ENCODE measurements at places on chromosomes 5 and 9.

GRCh38 chr9:124392871-124393460, 22.3 kb downstream of the PSMB7 start:
- peak; percentile 96 for DNase-seq

DNA sequence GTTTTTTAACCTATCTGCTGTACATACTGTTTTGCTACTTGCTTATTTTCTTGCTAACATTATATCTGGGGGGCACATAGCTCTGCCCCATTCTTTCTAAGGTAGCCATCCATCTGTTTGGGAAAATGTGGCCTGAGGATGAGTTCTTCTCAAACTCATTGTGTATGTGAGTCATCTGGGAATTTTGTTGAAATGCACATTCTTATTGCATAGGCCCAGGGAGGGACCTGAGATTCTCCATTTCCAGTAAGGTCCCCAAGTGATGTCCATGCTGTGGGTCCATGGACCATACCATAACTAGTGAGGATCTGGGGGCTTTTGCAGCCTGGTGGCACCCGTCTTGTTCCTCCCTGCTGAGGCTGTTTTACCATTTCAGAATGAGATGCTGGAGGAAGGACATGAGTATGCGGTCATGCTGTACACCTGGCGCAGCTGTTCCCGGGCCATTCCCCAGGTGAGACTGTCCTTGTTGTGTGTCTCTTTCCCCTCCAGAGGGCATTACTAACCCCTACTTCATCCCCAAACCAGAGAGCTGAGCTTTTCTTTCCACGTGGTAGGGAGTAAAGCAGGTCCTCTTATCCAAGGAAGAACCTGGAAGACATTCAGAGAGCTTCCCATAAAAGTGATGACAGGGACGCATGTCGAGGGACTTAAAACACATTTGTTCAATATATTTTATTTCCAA, 28.6 kb downstream of the CYFIP2 start:
- no peak for DNase-seq

DNA sequence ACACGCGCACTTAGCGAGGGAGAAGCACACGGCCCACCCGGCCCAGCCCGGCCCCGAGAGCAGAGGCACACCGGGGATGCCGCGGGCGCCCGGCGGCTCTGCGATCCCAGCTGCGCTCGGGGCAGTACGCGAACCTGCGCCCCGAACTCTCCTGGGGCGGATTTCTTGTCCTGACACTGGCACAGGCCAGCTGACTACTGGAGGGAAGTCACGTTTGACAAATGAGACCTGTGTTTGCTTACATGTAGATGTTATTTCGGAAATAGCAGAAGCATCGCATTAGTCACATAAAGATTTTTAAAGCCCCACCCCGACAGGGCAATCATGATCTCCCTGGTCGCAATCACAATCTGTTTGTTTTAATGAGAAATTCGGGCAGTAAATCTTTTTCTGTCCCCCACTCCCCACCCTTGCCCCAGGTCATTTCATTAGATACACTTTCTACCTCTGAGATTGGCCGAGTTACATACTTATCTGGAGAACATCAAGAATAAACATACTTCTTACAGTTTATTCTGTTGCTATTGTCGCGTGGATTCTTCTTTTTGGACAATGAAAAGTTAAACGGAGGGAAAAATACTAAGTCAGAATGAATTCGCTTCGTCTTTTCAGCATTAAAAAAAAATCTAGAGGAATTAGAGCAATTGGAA, 518.9 kb downstream of the CTNND2 start:
- no peak for DNase-seq

- DNase-seq: no peak
Observed at GRCh38 chr5:38029397-38030065, 189.7 kb upstream of the GDNF start.

DNA sequence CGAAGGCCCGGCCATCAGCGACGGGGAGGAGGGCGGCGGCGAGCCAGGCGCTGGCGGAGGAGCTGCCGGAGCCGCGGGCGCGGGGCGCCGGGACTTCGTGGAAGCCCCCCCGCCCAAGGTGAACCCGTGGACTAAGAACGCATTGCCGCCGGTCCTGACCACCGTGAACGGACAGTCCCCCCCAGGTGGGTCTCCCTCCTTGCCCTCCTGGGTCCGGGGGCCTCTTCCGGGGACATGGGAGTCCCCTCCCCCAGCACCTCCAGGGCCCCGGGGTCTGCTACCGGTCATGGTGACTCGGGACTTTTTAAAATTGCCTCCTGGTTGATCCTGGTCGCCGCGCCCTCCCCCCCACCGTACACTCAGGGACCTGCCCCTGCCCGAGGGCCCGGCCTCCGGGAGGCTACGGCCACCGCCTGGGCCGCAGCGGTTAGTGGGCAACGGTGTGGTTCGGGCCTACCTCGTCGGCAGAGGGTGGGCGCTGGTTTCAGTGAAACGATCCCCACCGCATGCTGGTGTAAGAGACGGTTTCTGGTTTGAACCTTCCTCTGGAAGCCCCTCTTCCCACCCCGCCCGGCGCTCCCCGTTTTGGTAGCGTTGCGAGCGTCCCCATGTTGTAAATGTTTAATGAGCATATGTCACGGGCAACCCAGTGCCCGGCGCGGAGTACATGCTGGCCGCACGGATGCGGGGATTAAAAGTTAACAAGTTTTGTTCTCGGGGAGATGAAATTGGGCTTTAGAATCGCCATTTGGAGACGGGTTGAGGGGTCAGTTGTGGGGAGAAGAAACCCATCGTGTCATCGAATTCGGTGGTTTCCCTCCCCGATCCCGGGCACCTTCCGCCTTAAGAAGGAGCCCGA, 1.1 kb downstream of the LARP1 start:
- DNase-seq: peak; percentile 25

DNA sequence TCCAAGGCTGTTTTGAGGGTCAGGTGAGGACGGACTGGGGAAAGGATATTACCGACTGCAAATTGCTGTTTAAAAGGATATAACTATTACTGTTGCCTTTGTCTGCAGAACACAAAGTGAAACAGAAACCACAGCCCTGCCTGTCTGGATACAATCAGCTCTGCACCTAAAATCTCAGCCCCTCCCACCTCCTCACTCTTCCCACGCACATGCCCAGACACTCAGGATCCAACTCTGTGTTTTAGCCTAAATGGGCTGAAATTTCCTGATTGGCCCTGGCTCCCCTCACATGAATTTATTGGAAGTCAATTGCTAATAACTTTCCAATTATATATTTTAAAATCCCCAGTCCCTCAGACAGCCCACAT, 176.3 kb upstream of the PPP1R26 start:
- DNase-seq: no peak

DNA sequence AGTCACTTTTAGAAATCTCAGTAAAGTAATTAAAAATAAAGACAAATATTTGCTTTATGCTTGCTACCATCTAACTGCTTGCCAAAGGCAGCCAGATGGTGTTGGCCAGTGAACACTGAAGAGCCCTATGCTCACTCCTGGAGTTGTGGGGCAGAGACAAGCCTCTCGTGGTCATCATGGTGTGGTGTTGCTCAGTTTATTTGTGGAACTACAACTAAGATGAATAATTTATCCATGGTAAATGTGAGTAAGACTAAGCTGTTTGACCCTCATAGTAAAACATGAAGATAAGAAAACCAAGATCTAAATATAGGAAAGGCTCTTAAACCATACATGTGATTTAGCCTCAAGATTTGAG, 100.7 kb downstream of the PDE8B start:
- DNase-seq: no peak

GRCh38 chr5:21058289-21058688, 1070.3 kb upstream of the CDH18 start:
- DNase-seq: no peak
